Activated CD4-positive, alpha-beta T cell treated with anti-CD3 and anti-CD28 coated beads, Interleukin-2, amount 10 ng/mL, durations not matched to agents 7 days and 5 days (primary cell): ENCODE measurements at places on chromosomes 2 and 18. TPM values are rescaled to one million over a fixed set of nuclear protein-coding genes. Genes with fewer than 3 reads are reported as not detected.

The TGFA gene
- total RNA-seq, result 0.07 TPM

GRCh38 chr2:112958428-112959108 lies 19.2 kb upstream of the IL36G start:
- H3K36me3 ChIP-seq, result no peaks in the 10 kb centered on the region
- H3K27ac ChIP-seq, result no peak overlapping the region
- H3K4me3 ChIP-seq, result no peak overlapping the region

DNA sequence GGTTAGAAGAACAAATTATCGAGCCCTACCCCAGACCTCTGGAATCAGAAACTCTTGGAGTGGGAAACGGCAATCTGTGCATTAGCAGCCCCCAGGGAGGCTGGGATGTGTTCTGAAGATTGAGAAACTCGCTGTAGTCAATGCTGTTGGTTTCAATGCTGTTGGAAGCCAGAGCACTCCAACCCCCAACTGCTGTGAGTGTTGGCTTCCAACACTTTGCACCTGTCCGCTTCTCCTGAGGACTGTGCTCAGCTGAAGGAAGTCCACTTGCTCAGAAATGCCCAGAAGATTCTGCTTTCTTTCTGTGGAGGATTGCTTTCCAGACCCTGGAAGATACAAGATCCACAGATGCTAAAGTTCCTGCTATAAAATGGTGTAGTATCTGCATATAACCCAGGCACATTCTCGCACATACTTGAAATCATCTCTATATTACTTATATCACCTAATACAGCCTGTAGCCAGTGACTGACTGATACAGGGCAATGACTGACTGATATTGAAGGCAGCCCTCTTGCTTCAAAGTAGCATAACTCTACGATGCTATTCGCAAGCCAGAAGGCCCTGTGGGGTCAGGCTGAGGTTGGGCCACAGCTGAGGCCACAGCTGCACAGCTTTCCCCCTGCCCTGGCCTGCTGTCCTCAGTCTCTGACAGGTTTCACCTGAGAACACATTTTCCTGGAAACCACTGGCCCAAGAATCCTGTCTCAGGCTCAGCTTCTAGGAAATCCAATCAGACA lies 757.7 kb upstream of the ID2 start:
- H3K4me1 ChIP-seq, result no peaks in the 10 kb centered on the region
- H3K36me3 ChIP-seq, result peaks cover 4% of the 10 kb centered on the region
- DNase-seq, result no peak
- H3K27ac ChIP-seq, result no peak overlapping the region

DNA sequence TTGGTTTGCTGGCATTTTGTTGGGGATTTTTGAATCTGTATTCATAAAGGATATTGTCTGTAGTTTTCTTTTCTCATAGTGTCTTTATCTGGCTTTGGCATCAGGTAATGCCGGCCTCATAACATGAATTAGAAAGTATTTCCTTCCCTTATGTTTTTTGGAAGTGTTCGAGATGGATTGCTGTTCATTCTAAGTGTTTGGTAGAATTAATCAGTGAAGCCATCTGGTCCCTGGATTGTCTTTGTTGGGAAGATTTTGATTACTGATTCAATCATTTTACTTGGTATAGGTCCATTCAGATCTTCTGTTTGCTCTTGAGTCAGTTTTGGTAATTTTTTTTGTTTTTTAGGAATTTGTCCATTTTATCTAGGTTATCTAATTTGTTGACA lies 22.3 kb downstream of the KIAA1328 start:
- H3K27me3 ChIP-seq, result no peaks in the 10 kb centered on the region
- H3K36me3 ChIP-seq, result peaks cover 24% of the 10 kb centered on the region
- DNase-seq, result no peak
- no peak overlapping the region for H3K27ac ChIP-seq
- H3K4me3 ChIP-seq, result no peak overlapping the region
- no peaks in the 10 kb centered on the region for H3K4me1 ChIP-seq

The KIF5C gene
- 6.0 TPM for total RNA-seq

DNA sequence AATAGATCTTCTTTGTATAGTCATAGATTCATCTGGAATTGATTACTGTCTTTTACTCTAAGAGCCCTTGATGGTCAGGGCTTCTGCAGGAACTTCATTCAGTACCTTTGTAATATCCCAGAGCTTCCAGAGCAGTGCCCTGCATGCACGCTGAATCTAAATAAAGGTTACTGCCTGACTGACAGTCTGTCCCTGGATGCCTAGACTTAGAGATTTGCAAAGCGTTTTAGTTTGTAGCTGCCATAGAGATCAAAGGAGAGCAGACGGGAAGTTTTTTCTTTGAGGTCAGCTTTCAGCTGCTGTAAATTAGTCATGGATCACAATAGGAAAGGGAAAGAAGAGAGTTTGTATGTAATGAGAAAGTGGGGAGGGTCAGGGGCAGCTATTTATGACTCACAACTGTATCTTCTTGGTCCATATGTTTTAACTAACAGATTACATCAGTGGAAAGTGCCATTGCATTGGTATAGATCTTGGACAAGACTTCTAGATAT lies 45.2 kb upstream of the NYAP2 start:
- no peaks in the 10 kb centered on the region for H3K4me1 ChIP-seq
- peaks cover 10% of the 10 kb centered on the region for H3K27me3 ChIP-seq
- no peaks in the 10 kb centered on the region for H3K36me3 ChIP-seq

GRCh38 chr2:7060631-7061449 lies 143.6 kb downstream of the RNF144A start:
- no peak overlapping the region for H3K27ac ChIP-seq
- no peak for DNase-seq
- H3K4me1 ChIP-seq, result peaks cover 21% of the 10 kb centered on the region
- H3K36me3 ChIP-seq, result peaks cover 57% of the 10 kb centered on the region

DNA sequence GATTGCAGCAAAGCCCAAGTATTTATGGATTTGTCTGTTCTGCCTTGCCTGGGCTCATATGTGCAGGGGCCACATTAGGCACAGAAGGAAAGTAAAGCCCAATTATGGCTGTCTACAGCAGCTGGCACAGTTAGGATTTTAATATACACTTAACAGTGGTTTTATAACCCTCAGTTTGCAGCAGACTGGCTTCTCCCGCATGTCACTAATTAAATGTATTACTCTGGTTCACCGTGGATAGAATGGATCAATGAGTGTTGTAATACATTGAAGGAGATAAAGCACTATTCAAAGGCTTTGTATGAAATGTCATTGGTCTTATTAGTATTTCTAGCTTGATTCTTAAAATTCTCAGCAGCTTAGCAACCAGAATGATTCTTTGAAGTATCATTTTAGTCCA lies 320.2 kb downstream of the KCNS3 start:
- no peaks in the 10 kb centered on the region for H3K36me3 ChIP-seq
- H3K4me1 ChIP-seq, result no peaks in the 10 kb centered on the region
- no peak overlapping the region for H3K4me3 ChIP-seq
- H3K27ac ChIP-seq, result no peak overlapping the region

DNA sequence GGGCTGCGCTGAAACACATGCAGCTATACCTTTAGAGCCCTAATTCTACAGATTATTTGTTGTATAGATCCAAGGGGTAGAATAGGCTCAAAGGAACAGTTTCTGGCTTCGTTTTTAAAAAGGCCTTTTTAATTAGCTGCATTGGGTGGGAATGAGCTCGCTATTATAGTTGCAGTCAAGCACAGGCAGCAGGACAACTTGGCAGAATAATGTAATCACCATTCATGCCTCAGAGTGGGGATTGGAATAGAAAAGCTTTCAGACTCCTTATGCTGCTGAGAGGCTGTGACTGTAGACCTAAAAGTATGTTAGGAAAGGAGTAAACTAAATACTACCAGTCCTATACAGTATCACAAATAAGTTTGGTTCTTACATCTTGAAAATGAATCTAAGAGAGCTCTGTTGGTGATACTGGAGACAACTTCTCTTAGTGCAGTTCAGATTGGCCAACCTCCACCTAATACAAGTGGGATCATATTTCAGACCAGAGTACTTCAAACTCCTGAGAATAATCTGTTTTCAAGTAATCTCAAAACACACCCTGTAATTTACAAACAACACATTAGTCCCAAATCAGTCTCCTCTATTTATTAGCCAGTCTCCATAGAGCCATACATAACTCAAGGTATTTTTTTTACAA lies 121.4 kb downstream of the ANTXR1 start:
- DNase-seq, result no peak
- no peaks in the 10 kb centered on the region for H3K36me3 ChIP-seq
- peaks cover 14% of the 10 kb centered on the region for H3K27me3 ChIP-seq
- no peak overlapping the region for H3K4me3 ChIP-seq

DNA sequence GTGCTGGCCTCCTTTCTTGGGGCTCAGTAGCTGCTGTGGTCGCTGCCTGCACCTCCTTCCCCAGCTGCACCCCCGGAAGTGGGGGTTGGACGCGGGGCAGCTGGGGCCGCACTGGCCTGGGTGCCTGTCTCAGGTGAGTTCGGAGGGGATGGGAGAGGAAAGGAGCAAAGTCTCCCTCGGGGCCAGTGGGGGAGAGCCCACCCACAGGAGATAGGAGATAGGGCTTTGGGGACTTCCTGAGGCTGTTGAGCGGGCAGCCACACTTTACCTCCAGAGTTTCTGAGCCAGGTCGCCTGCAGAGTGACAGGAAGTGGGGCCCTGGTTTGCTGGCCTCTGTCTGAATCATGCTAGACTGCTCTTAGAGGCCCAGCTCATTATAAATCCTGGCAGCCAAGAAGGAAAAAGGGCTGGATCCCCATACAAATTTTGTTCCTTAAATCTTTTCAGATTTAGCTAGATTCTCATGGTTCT lies 8.1 kb downstream of the MBP start:
- H3K4me3 ChIP-seq, result peak overlapping the region; percentile 56
- no peaks in the 10 kb centered on the region for H3K27me3 ChIP-seq
- H3K36me3 ChIP-seq, result peaks cover 66% of the 10 kb centered on the region
- H3K4me1 ChIP-seq, result peaks cover 94% of the 10 kb centered on the region
- peak overlapping the region; percentile 85 for H3K27ac ChIP-seq

The FAM228B gene
- 8.7 TPM for total RNA-seq

- no peaks in the 10 kb centered on the region for H3K4me1 ChIP-seq
- no peak overlapping the region for H3K4me3 ChIP-seq
- H3K27me3 ChIP-seq, result peaks cover 11% of the 10 kb centered on the region
- no peak overlapping the region for H3K27ac ChIP-seq
- peaks cover 1% of the 10 kb centered on the region for H3K36me3 ChIP-seq
Measured at GRCh38 chr2:73640946-73641766, 1.1 kb downstream of the NAT8 start.

The STARD6 gene
- not detected for total RNA-seq

GRCh38 chr2:47402555-47402804 lies 476 bp upstream of the MSH2 start:
- H3K4me3 ChIP-seq, result peak overlapping the region; percentile 91
- peak overlapping the region; percentile 95 for H3K27ac ChIP-seq
- no peaks in the 10 kb centered on the region for H3K27me3 ChIP-seq
- DNase-seq, result no peak
- H3K36me3 ChIP-seq, result peaks cover 26% of the 10 kb centered on the region

GRCh38 chr18:78731398-78732032 lies 248.1 kb upstream of the SALL3 start:
- no peak overlapping the region for H3K27ac ChIP-seq
- H3K27me3 ChIP-seq, result no peaks in the 10 kb centered on the region
- H3K4me1 ChIP-seq, result no peaks in the 10 kb centered on the region
- no peak overlapping the region for H3K4me3 ChIP-seq
- DNase-seq, result no peak

- H3K4me1 ChIP-seq, result no peaks in the 10 kb centered on the region
- no peaks in the 10 kb centered on the region for H3K36me3 ChIP-seq
- no peak overlapping the region for H3K4me3 ChIP-seq
- DNase-seq, result no peak
Measured at GRCh38 chr2:71711133-71711855, 257.9 kb downstream of the DYSF start.

DNA sequence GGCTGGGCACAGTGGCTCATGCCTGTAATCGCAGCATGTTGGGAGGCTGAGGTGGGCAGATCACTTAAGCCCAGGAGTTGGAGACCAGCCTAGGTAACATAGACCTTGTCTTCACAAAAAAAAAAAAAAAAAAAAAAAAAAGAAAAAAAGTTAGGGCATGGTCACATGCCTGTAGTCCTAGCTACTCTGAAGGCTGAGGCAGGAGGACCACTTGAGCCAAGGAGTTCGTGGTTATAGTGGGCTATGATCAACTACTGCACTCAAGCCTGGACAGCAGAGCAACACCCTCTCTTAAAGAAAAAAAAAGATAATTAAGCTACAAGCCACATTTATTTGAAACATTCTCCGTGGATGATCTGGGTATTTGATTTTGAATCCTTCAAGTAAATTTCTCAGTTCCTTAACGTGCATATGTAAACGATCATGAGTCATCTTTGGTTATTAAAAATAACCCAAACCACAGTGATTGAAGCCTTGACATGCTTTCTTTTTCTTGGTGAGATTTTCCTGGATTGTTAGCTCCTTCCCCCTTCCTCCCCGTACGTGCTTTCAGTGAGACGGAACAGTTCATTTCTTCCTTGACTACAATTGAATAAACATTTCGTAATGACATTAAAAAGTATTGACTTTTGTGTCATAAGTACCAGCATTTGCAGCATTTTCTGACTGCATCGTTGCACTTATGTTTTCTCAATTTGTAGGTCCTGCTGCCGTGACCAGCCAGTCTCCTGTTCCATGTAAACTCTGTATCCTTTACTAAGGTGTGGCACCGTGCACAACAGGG lies 20.3 kb downstream of the RMC1 start:
- no peak for DNase-seq
- no peaks in the 10 kb centered on the region for H3K27me3 ChIP-seq
- H3K27ac ChIP-seq, result no peak overlapping the region

DNA sequence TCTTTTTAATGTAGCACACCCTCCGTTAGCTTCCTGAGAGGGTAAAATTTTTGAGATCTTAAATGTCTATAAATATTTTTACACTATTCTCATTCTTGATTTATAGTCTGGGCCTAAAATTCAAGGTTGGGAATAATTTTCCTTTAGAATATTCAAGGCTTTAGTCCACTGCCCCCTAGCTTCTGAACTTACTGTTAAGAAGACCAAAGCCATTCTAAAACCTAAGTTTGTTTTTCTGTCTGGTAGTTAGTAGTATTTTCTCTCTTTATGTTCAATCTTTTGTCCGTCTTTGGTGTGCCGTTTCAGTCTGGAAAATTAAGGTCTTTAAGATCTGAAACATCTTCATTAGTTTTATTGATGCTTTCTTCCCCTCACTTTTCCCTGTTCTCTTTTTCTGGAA lies 14.5 kb downstream of the OSBPL6 start:
- H3K4me3 ChIP-seq, result no peak overlapping the region
- H3K27me3 ChIP-seq, result peaks cover 30% of the 10 kb centered on the region
- H3K36me3 ChIP-seq, result no peaks in the 10 kb centered on the region
- no peaks in the 10 kb centered on the region for H3K4me1 ChIP-seq

- DNase-seq, result peak; percentile 1
- H3K4me1 ChIP-seq, result no peaks in the 10 kb centered on the region
- H3K36me3 ChIP-seq, result no peaks in the 10 kb centered on the region
- no peak overlapping the region for H3K4me3 ChIP-seq
Measured at GRCh38 chr2:96091141-96091710, 25.1 kb downstream of the ADRA2B start.

The PROKR1 gene
- not detected for total RNA-seq
